T-helper 22 cell (primary cell): ENCODE measurements at places on chromosomes 2 and 18.

GRCh38 chr2:54845094-54845493 is 121.6 kb downstream of the EML6 start:
- DNase-seq = no peak

DNA sequence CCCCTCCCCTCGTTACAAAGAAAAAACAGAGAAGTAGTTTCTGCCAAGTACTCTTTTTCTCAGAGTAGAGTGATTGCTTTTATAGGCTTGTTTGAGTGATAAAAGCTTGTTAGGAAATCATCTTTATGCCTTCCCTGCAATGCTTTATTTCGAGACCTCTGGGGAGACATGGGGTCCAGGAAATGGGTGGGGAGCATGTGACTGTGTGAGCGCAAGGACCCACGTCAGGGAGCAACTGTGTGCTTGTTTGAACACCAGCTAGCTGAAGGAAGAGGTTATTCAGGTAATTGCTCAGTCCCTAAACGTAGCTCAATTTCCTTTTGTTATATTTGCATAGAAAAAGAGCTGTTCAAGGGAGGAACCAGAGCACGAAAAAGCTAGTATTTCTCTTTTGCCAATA is 187.3 kb downstream of the FAM210A start:
- DNase-seq = no peak

GRCh38 chr2:105072039-105072438 is 34.2 kb downstream of the MRPS9 start:
- no peak for DNase-seq

GRCh38 chr18:48792141-48792540 is 158.6 kb downstream of the SMAD7 start:
- DNase-seq = no peak

GRCh38 chr18:75070235-75070624 is 138.7 kb downstream of the PTGR3 start:
- DNase-seq = no peak

DNA sequence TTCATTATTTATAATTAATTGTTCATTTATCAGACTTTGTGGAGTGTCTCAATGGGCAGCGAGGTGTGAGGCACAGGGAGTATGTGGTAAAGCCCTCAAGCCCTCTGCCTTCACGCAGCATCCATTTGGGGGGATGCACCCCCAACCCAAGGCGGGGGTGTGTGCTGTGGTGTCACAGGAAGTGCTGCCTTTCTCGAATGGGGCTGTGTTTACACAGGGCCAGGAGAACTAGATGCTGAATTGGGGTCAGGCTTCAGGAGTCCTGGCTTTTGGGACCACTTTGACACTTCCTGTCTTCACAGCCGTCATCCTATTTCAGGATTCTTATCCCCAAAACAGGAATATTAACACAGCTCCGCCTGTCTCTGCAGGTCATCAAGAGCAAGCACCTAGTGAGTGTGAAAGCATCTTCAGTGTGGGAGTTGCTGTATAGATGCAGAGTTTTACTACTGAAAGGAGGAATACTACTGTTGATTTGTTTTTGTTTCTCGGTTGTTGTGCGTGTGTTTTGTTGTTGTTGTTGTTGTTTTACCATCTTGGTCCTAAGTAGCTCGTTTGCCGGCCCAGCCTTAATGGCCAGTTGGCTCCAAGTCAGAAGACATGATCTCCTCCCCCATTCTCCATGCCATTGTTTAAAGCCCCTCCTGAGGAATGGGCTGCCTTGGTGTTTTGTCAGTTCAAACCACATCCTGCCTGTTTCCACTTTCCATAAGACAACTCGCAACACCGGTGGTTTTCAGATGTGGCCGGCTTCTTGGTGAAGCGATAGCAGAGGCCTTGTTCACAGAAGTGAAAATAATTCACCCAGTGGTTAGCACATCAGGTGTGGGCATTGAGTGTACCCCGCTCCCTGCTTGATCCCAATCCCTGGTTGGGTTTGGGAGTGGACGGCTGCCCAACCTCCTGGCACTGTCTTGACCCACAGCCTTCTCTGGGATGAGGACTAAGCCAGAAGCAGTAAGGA is 221.3 kb downstream of the BCL2 start:
- no peak for DNase-seq

DNA sequence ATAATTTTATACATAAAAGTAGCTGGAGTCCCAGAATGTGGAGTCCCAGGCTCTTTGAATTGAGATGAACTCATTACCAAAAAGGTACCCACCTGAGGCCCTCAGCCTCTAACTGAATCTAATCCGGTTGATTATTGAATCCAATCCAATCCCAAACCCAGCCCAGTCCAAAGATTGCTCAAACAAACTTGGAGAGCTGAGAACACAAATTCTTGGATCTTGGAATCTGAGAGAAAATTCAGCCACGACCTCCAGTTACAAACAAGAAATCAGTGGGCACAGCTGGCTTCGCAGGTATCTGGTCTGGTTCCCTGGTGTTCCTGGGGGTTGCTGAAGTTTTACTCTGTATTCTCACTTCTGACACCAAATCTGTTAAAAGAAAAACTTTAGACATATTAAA is 28.4 kb upstream of the RHOB start:
- no peak for DNase-seq

DNA sequence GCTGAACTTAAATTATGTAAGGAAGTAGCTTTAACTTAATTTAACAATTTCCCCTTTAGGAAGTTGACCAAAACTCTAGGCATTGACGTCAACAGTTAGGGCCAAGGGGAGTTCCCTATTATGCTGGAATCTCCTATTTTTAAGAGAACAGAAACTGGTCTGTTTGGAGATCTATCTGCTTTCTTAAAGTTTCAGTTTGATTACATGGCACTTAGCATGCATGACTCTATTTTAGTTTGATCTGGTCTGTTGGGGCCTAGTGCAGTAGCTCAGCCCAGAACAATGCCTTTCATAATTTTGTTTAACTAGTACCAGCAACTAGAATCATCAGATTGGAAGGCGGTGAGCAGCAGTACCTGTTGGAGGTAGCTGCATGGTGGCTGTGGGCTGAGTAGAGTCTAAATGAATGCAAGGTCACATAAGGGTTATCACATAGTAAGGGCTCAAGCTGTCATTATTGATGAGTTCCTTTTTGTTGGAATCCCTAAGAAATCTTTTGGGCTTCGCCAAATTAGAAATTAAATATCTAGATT is 60.5 kb upstream of the ZNG1B start:
- DNase-seq = no peak
